Stimulated activated CD8-positive, alpha-beta memory T cell treated with anti-CD3 and anti-CD28 coated beads, Interleukin-7, amount 100 ng/mL, for 24 hours (primary cell): ENCODE measurements at places on chromosomes 7 and 10.

GRCh38 chr10:113524539-113525490, 28.0 kb upstream of the HABP2 start:
- DNase-seq, result no peak

- DNase-seq, result no peak
Measured at GRCh38 chr7:5452470-5452899, 28.9 kb upstream of the TNRC18 start.

- no peak for DNase-seq
Measured at GRCh38 chr10:3635697-3636096, 149.3 kb downstream of the KLF6 start.

- no peak for DNase-seq
Measured at GRCh38 chr7:36128448-36129047, 24.5 kb upstream of the EEPD1 start.

DNA sequence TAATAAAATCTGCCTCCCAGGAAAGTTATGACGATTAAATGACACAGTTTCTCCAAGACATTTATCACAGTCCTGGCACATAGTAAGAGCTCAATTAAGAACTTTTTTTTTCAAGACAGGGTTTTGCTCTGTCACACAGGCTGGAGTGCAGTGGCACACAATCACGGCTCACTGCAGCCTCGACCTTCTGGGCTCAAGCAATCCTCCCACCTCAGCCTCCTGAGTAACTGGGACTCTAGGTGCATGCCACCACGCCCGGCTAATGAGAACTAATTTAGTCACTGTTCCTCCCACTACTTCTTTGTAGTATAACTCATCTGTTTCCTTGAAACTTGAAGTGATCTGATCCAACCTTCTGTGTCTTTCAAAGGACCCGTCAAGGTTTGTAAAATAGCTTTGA, 42.2 kb upstream of the MXI1 start:
- no peak for DNase-seq

DNA sequence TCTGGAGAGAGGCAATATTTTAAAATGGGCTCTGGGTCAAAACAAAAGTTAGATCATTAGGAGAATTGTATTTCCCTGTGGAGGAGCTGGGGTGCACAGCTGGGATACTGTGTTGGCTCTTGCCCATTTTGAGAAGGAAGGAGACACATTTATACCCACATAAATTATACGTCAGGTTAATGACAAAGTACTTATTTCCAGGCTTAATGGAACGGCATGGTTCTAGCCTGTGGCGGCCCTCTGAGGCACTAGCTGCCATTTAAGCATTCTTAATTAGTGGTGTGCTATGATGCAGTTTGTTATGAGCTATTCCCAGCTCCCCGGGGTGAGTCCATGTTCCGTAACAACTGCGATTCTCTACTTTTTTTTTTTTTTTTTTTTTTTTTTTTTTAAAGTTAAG, 193.5 kb downstream of the SEC23IP start:
- DNase-seq, result no peak

DNA sequence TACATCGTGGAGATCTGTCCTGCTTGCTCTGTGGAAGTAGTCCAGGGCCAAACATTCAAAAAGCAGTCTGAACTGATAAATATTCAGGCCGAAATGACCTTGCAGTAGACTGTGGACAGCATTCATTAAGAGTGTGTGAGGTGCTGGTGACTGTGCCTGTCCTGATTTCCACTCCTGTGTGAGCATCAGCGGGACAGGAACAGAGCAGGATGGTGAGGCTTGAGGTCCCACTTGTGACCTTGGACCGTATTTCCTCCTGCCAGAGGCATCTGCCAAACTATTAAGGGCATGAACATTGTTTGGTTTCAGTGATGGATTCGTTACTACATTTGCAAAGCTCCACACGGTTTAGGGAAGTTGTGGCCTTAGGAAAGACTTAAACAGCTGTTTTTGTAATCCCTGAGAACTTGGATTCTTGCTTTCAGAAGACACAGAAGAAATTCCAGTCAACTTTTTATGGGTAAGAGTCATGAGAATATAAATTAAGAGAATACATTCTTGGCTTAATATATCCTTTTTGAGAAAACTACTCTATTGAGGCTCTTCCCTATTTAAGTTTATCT, 32.8 kb downstream of the CCNY start:
- no peak for DNase-seq

GRCh38 chr7:39603924-39604323, 19.4 kb upstream of the RALA start:
- DNase-seq, result no peak

GRCh38 chr10:78472551-78472890, 438.9 kb downstream of the RPS24 start:
- no peak for DNase-seq

DNA sequence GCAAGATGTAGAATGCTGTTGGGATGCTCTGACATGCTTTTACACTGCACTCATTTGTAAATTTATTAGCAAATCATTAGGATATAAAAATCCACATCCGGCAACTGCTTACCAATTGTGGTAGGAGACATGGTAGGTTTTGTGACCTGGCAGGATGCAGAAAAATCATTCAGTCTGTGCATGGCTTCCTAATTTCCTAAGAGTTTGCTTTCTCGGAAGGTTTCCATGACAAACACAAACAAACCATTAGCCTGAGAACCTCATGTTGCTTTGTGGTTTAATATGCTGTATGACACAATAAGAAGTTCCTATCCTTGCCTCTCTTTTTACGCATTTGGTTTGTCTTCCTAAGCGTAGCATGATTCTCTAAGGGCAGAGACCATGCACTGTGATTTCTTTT, 14.7 kb upstream of the LMBR1 start:
- no peak for DNase-seq

DNA sequence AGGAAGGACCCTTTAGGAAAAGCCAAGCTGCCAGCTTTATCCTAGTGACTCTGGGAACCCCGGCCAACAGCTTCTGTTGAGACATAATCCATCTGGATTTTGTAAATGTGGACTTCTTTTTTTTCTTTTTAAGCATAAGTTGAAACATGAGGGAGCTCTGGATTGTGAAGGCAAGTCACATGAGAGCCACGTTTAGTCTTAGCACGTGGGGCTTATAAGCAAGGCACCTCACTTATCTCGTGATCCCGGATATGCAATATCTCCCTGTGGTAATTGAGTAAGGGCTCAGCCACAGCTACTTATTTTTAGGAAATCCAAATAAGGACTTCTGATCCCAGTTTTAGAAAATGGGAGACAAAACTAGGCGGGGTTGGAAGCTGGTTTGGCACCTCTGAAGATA, 111.2 kb upstream of the PTN start:
- DNase-seq, result no peak

- no peak for DNase-seq
Measured at GRCh38 chr7:24830440-24831050, 73.3 kb upstream of the GSDME start.

DNA sequence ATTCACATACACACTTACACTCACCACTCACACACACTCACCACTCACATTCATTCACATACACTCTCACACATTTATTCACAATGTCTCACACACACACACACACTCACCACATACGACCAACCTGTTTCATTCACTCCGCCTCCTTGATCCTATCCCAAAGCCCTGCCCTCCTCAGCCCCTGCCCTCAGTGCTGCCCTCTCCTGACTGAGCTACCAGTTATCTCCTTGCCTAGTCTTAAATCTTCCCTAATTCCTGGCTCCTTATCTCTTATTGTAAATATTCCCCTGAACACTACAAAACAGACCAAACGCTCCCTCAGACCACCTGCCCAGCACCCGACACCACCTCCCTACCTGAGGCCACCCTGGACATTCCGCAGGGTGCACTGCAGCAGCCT, 26.1 kb upstream of the C10orf120 start:
- DNase-seq, result no peak

- no peak for DNase-seq
Measured at GRCh38 chr10:2985729-2986232, 81.6 kb upstream of the PFKP start.

DNA sequence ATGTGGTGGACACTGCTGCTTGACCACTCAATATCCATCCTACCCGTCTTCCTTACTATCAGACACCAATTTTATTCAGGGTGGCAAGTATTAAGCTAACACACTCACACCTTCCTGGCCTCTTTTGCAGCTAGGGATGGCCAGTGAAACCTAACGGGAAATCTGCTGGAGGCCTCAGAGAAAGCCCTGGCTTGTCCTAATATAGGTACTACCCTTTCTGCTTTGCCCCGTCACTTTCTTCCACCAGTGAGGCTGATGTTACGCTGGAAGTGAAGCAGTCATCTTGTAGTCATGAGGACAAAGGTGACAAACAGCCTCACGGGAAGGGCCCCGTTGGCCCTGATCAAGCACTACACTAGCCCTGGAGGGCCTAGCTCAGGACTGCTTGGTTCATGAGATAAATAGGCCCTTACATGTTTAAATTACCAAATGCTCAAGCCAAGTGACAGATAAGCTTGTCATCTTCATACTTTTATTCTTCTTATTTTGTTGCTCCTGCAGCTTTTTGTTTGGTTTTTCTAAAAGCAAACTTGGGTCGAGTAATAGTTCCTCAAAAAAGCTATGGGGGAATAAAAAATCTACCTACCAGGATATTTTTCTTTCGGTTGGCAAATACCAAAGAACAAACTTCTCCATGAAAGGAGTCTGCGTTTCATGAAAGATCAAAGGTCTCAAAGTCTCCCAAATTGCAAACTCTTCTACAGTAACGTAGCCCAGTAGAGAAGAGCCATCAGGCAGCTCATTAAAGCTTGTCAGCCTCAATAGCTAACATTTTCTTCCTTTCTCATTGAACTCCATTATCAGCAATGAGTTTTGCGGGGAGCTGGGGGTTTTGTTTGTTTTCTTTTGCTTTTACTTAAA, 17.5 kb downstream of the CREB3L2 start:
- DNase-seq, result no peak

- no peak for DNase-seq
Measured at GRCh38 chr10:124693801-124694416, 50.3 kb downstream of the FAM53B start.

- no peak for DNase-seq
Measured at GRCh38 chr10:61028861-61029361, 84.9 kb upstream of the RHOBTB1 start.

- DNase-seq, result no peak
Measured at GRCh38 chr7:143892527-143893300, 9.3 kb downstream of the TCAF1 start.

- peak; percentile 58 for DNase-seq
Measured at GRCh38 chr7:73734619-73735527, 3.7 kb downstream of the ABHD11 start.

- no peak for DNase-seq
Measured at GRCh38 chr7:139496528-139496927, 13.1 kb upstream of the KLRG2 start.

- DNase-seq, result no peak
Measured at GRCh38 chr10:83678850-83679249, 460.5 kb upstream of the GHITM start.

DNA sequence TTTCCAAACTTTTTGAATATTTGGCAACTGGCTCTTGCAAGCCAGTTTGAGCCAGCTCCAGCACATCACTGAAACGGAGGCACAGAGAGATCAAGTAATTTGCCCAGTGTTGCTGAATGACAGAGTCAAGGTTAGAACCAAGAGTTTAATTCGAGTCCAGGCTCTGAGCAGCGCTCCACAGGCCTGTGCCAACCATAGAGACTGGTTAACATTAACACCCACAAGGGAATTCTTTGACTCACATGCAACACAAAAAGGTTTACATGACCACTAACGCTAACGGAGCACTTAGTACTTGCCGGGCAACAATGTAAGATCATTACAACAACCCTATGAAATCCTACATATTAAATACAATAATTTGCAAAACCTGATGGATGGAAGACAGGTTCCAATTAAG, 1.5 kb downstream of the RGS10 start:
- DNase-seq, result no peak

DNA sequence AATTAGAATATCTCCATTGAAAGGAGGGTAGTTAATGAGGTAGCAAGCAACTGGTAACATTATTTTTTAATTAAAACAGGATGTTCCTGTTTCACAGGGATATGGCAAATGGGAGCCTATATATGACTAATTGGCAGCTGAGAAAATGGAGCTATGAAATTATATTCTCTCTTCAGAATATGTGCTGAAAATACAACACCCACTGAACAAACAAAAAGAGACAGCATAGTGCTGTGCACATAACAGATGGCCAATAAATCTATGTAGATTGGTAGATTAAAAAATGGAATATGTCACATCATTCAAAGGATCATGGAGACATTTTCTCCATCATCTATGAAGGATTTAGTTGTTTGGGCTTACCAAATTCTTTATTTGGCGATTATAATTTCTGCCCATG, 362.0 kb downstream of the GPR37 start:
- DNase-seq, result no peak

GRCh38 chr10:80488539-80489066, 34.5 kb downstream of the TSPAN14 start:
- DNase-seq, result no peak

GRCh38 chr10:60182691-60183090, 207.0 kb downstream of the ANK3 start:
- no peak for DNase-seq

DNA sequence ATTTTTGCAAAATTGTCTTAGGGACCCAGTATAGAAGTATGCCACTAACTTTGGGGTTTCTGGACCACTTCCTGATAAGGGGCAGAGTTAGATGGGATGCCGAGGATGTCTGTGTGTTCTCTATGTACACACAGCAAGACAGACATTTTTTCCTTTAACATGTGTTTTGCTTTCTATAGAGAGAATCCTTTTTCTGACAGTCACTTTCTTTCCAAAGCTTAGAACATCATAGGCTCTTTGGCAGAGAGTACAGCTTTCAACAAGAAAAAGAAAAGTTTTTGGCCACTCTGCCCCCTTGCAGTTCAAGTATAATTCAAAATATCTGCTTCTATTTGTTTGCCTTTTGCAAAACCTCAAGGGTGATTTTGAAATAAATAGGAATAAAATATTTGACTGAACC, 44.1 kb downstream of the PAPSS2 start:
- DNase-seq, result no peak

DNA sequence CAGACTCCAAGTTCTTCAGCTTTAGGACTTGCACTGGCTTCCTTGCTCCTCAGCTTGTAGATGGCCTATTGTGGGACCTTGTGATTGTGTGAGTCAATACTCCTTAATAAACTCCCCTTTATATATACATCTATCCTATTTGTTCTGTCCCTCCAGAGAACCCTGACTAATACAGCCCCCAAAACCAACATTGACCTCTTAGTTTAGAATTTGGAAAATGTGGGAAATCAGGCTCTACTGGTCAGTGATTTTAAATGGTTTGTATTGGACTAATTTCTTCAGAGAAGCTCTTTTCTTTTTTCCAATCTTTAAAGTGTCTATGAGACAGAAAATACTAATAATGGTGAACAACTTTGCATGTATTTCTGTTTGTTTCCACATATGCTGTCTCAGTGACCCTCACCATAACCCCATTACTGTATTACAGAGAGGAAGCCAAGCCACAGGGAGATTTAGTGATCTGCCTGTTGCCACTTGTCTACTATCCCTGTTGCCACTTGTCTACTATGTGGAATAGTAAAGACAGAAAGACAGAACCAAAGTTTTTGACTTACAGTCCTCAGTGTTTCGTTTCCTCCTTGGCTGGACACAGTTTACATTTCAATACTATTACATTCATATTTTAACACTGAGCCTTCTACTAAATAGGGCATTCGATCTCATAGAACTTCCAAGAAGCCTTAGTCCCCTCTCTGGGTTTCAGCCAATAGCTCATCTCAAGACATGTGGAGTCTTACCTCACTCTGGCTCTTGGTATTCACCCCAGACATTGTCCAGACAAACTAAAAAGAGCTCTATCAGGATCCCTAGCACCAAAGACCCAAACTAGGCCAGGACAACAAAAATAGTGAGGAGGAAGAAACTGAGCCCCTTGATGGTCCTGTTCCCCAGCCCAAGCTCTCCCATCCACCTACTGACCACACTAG, 121.0 kb downstream of the AKR1D1 start:
- DNase-seq, result no peak
